Stimulated activated CD4-positive, alpha-beta T cell treated with anti-CD3 and anti-CD28 coated beads, Interleukin-1b, Interleukin-23, amount 100 ng/mL, for 1 hour (primary cell): ENCODE measurements at places on chromosomes 11 and 22.

DNA sequence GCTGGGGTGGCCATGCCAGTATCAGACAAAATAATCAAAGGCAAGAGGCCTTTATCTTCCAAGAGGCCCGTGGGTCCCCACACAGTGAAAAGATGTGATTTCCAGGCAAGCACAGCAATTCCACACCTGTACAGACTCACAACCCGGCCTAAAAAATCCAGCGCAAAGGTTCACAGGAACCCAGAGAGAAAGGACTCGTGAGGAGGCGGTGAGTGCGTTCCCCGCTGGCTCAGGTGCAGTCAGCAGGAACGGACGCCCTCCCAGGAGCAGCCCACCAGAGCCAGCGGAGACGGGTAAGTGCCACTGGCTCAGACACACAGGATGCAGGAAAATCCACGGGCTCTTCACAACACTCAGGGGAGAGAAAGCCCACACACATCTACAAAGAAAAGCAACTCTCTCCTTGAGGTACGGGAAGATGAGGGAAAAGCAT, 4.4 kb downstream of the TOLLIP start:
- DNase-seq = no peak

DNA sequence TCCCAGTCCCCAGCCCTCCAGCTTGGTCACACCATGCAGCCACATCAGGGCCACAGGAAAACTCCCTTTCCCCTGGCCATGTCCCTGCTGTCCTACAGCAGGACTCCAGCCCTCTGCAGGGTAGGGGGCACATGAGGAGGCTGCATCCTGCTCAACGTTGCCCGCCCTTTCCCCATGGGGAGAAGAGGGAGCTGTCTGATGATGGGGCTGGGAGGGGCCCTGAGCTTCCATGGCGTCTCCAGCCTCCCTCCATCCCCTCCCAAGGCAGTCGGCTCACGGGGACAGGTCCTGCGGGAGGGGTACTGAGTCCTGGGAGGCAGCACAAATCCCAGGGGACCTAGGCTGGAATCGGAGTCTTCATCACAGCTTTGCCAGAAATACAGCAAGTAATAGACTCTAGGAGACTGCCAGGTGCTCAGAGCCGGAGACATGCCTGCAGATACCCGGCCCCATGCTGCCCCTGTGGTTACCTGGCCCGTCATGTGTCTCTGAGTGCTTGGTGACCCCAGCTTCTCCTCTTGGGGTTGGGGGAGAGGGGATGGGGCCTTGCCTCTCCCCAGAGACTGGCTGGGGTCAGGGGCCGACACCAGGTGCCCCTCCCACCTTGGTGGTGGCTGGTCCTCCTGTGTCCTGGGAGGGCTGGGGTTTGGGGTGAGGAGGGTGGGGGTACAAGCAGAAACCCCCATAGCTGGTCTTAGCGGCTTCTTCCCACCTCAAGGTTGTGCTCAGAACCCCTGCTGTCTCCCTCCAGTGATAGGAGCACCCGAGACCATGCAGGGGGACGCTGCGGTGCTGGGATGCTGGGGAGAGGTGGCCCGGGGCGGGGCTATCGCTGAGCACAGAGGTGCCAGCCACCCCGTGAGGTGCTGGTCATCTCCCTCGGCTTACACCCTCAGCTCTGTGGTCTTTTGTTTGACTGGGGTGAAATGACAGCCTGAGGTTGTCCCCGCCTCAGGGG, 2.3 kb downstream of the MRGPRE start:
- no peak for DNase-seq

- no peak for DNase-seq
Observed at GRCh38 chr11:57440744-57441414, 14.0 kb upstream of the SLC43A3 start.

DNA sequence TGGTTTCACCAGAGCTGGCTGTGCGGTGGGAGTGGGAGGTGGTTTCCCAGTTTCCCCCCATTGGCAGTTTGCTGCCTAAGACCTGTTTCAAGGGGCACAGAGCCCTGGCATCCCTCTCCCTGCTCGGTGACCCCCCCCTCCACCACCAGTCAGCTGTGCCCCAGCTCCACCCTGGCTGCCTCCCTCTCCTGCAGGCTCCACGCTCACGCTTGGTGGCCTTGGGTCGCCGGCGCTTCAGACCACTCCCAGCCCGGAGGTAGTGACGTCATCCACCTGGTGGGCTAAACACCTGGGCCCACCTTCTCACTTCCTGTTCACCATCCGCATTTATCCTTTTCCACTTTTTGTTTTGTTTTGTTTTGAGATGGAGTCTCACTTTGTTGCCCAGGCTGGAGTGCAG, 7.8 kb downstream of the GAL start:
- no peak for DNase-seq

DNA sequence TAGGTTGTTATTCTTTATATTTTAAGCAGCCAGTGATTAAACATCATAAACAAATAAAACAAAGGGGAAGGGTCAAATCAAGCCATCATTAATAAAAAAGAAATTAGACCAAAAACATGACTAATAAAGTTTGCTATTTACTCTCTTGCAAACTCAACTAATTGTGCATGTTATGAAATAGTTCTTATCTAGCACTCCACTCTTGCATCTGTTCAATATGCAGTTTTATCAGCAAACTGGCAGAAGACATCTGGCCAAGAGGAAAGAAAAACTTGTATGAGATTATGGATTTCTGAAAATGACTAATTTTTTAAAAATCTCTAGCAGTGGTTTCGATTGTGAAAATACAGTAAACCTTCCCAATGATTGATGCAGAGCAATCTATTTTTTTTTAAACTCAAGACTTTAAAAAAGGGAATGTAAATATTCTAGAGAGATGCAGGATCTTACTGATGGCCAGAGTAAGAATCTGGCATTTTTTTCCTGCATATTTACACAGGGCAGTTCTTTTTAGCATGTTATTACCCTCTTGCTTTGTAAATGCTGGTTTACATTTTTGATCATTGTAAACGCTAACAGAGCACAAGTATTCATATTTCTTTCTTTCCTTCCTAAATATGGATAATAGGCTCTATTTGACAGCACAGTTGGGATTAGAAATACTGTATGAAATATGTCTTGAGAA, 83.3 kb downstream of the GRIA4 start:
- DNase-seq = no peak

DNA sequence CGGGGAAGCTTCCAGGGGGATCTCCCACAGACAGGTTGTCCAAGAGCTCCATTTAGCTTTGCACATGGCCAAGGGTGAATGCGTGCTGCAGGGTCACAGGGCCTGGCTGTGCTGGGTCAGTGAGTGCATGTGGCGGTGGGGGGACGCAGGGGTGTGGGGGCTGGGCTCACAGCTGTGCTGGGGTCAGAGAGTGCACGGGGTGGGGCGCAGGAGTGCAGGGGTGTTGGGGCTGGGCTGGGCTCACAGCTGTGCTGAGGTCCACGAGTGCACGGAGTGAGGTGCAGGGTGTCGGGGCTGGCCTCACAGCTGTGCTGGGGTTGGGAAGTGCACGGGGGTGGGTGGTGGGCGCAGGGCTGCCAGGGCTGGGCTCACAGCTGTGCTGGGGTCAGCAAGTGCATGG, 557.7 kb downstream of the BRD1 start:
- no peak for DNase-seq

GRCh38 chr11:35116762-35117640, 22.0 kb upstream of the CD44 start:
- DNase-seq = no peak

- DNase-seq = no peak
Observed at GRCh38 chr11:2512431-2513407, 67.9 kb downstream of the KCNQ1 start.

GRCh38 chr11:120869097-120869496, 154.8 kb upstream of the TBCEL start:
- DNase-seq = no peak

GRCh38 chr22:46065691-46066454, 84.5 kb upstream of the PPARA start:
- no peak for DNase-seq

GRCh38 chr11:66082946-66083698, 13.1 kb downstream of the PACS1 start:
- DNase-seq = no peak

- DNase-seq = no peak
Observed at GRCh38 chr11:125108469-125108868, 3.0 kb downstream of the TMEM218 start.

- no peak for DNase-seq
Observed at GRCh38 chr22:50182176-50183081, 3.3 kb upstream of the TRABD start.

- no peak for DNase-seq
Observed at GRCh38 chr11:34468209-34468841, 29.6 kb downstream of the CAT start.

DNA sequence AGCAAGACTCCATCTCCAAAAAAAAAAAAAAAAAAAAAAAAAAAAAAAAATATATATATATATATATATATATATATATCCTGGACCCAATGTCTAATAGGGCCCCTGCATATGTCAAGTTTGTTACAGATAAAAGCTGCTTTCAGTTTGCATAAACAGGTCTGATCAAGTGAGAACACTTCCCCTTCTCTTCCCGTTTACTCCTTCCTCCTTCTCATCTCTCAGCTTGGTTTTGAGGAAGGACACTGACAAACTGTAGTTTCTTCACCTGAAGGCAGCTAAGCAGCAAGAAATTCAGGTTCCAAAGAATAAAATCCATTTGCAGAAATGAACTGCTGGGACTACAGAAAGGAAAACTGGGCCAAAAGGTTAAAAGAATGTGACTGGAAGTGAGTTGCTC, 11.7 kb downstream of the THOC5 start:
- no peak for DNase-seq

DNA sequence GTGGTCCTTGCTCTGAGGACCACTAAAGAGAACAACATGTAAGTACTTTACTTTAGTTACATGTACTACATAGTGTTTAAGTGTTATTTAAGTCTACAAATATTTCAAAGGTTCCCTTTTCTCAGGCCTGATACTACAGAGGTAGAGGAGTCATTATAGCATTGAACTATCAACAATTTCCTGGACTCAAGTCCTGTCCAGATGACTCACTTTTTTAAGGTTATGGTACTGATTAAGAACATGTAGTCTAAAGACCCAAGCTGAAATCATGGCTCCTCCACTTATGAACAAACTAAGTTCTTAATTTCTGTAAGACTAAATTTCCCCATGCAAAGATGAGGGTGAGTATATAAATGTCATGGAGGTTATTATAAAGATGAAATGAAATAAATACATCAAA, 74.7 kb downstream of the NARS2 start:
- no peak for DNase-seq

DNA sequence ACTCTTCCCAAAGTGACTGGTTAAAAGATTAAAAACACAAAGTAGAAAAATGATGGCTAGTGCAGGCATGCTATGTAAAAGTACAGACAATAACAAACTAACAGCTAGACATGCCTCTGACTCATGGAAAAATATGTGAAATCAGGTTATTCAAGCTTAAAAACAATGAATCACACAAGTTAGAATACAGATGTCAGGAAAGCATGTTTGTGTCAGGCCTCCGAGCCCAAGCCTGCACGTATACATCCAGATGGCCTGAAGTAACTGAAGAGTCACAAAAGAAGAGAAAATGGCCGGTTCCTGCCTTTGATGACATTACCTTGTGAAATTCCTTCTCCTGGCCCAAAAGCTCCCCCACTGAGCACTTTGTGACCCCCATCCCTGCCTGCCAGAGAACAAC, 110.1 kb downstream of the NOX4 start:
- no peak for DNase-seq

- no peak for DNase-seq
Observed at GRCh38 chr22:17916226-17916889, 108.0 kb downstream of the MICAL3 start.

GRCh38 chr11:47971501-47971900, 8.9 kb upstream of the PTPRJ start:
- DNase-seq = no peak

DNA sequence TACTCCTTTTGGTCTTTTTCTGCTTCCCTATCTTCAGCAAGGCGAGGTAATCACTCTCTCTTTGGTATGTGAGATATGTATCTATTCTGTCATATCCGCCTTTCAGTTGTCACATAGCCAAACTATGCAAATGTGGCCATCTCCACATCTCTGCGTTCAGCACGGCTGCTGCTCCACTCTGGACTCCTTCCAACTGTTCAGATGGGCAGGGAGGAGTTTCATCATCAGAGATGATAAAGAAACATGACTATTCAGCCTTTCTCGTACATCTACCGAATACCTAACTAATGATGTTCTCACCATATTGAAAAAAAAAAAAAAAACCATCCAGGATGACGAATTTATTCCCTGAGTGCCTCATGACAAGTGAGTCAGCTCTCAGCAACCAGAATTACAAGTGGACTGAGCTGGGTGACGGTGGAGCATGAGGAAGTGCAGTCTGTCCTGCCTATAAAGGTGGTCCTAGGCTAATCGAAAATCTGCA, 899.6 kb downstream of the OPCML start:
- DNase-seq = no peak

- DNase-seq = no peak
Observed at GRCh38 chr11:117820071-117820470, 4.5 kb downstream of the FXYD2 start.

- DNase-seq = no peak
Observed at GRCh38 chr11:45960387-45961095, 38.1 kb downstream of the LARGE2 start.

GRCh38 chr11:95521133-95521542, 268.4 kb downstream of the FAM76B start:
- no peak for DNase-seq

DNA sequence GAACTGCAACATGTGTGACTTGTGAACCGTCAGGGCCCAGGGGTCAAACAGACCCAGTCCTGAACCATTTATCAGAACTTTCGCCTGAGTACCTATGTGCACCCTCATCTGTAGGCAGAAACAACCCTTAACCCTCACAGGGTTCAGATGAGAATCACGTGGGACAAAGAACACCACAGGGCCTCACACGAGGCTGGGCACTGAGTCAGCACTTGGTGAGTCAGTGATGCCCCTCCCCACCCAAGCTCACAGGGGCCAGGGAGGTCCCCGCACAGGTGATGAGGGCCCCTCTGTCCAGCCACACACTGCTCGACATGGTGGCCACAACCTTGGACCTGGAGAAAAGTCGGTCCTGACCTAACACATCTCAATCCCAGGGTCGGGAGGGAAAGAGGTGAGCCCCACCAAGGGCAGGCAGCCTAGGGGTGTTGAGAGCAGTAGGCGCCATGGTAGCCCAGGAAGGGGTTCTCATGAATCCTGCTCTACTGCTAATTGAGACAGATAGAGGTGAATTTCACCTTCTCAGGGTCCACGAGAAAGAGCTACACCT, 176.4 kb downstream of the SHANK2 start:
- DNase-seq = no peak

DNA sequence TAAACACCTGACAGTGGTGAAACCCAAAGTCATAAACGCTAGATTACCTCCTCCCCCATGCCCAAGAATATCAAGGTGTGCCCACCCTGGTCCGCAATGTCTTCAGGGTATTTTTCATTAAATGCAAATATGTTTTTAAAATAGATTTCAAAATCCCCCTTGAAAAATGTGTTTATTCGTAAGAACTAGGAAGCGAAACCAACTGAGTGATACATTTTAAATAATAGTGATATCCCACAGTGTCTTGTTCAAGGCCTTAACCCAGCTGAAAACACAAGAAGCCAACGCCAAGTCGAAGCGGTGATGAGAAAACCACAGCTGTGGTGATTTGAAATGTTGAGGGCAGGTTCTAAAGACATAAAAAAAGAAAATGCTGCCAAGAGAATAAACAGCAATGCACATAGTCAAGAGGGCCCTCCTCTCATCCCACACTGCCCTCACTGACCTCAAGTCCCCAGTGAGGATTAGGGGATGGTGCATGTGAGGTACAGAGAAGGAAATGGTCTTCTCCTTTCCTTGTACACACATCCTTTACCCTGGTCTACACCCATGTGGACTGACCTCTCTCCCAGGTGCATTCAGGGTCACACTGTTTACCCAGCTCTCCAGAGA, 25.5 kb downstream of the KCNJ1 start:
- DNase-seq = no peak
